ENCODE measurements at places on chromosomes 3 and 15.

- H3K4me1 ChIP-seq = no peaks in the 10 kb centered on the region
- H3K27me3 ChIP-seq = no peaks in the 10 kb centered on the region
Observed at GRCh38 chr3:125683067-125683829, 88.0 kb upstream of the OSBPL11 start.

DNA sequence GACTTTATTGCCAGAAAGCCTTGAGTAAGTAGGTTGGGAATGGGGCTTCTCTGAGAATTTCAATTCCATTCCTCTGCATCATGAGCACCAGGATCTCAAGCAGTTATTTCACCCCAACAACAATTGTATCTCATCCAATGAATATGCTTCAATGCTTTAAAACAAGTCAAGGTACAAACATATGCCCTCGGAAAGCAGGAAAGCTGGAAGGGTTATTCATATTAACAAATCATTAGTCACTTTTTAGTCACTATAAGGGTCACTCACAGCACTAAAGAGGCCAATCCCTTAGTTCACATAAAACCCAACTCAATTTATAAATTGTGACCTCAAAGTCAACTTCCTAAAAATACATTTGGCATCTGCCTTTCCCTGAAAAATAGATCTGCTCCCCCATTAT is 16.2 kb downstream of the MB21D2 start:
- H3K27ac ChIP-seq = no peak overlapping the region
- no peak overlapping the region for H3K4me3 ChIP-seq
- no peak for DNase-seq
- H3K27me3 ChIP-seq = no peaks in the 10 kb centered on the region

- no peaks in the 10 kb centered on the region for H3K36me3 ChIP-seq
- no peaks in the 10 kb centered on the region for H3K4me1 ChIP-seq
- H3K4me3 ChIP-seq = no peak overlapping the region
- H3K27me3 ChIP-seq = no peaks in the 10 kb centered on the region
Observed at GRCh38 chr3:60086811-60087210, 1037.0 kb upstream of the CFAP20DC start.

GRCh38 chr3:72143322-72143721 is 358.4 kb upstream of the PROK2 start:
- no peak for DNase-seq
- no peaks in the 10 kb centered on the region for H3K36me3 ChIP-seq
- H3K4me1 ChIP-seq = peaks cover 2% of the 10 kb centered on the region

- no peaks in the 10 kb centered on the region for H3K36me3 ChIP-seq
- DNase-seq = no peak
- H3K27ac ChIP-seq = no peak overlapping the region
Observed at GRCh38 chr3:66106788-66107187, 68.1 kb upstream of the MAGI1 start.

DNA sequence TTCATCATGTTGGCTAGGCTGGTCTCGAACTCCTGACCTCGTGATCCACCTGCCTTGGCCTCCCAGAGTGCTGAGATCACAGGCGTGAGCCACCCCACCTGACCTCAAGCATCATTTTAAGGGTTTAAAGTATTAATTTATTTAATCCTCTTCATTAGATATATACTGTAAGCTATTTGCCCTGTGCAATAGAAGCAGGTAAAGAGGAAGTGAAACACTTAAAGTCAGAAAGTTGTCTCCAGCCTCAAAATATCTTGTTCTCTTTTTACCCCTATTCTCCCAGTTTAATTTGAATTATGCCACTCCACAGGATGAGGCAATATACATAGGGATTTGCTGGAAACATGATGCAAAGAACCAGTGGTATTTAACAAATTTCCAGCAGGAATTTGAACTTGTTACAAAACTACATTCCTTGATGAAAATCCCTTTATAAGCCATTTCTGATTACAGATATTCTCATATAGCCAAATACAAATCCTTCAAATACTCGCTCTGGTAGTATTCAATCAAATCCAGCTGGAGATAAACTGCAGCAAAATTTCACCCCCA is 2.0 kb downstream of the NDUFB5 start:
- no peaks in the 10 kb centered on the region for H3K27me3 ChIP-seq
- H3K4me1 ChIP-seq = peaks cover 3% of the 10 kb centered on the region
- H3K4me3 ChIP-seq = no peak overlapping the region
- H3K36me3 ChIP-seq = no peaks in the 10 kb centered on the region
- DNase-seq = no peak

GRCh38 chr3:46845397-46845859 is 17.8 kb downstream of the MYL3 start:
- peaks cover 7% of the 10 kb centered on the region for H3K4me1 ChIP-seq
- H3K27ac ChIP-seq = peak overlapping the region; percentile 84
- no peak overlapping the region for H3K4me3 ChIP-seq

DNA sequence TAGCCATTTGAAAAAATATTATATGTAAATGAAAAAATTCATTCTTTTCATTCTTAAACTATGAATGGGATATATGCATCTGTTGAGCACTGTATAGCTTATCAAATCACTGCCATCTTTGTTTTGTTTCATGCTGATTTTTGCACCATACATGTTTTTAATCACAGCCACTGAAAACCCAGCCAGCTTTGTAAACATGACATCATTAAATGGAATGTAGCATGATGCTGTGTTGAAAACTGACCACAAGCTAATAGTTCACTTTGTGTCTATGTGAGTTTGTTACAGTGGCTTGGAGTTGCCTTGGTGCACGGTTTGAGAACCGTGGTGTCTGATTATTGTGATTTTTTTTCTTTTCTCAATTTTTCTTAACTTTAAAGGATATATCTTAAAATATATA is 75.7 kb downstream of the GMPS start:
- H3K36me3 ChIP-seq = no peaks in the 10 kb centered on the region
- no peak overlapping the region for H3K27ac ChIP-seq
- no peaks in the 10 kb centered on the region for H3K27me3 ChIP-seq
- peak; percentile 22 for DNase-seq

DNA sequence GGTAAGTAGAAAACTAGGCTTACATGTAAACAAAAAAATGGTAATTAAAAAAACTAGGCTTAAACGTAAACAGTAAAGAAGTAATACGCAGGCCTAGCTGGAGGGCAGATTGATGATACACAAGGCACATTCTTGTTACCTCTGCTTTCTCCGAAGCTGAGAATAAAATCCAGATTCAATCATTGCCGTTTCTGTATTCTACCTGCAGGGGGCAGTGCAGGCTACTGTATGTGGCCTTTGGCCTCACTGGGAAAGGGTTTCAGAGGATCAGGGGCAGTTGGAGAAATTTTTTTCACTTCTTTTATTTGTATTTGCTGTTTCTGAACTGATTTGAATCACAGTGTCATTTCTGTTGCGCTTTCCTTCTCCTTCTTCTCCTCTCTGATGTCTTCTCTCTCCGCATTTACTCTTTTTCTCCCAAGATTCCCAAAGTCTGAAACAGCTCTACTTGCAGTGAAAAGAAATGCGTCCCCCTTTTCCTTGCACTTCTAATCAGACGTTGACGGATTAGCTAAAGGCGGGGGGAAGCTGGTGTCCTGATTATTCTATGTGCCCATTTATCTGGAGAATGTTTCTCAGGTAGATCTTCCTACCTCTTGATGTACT is 67.1 kb upstream of the MCTP2 start:
- DNase-seq = peak; percentile 81
- H3K27ac ChIP-seq = no peak overlapping the region
- no peak overlapping the region for H3K4me3 ChIP-seq
- H3K4me1 ChIP-seq = no peaks in the 10 kb centered on the region
